ENCODE measurements at places on chromosomes 12 and 14. TPM values are rescaled to one million over a fixed set of nuclear protein-coding genes. Genes with fewer than 3 reads are reported as not detected.

- no peak for DNase-seq
Observed at GRCh38 chr12:108268397-108268796, 70.7 kb downstream of the CMKLR1 start.

DNA sequence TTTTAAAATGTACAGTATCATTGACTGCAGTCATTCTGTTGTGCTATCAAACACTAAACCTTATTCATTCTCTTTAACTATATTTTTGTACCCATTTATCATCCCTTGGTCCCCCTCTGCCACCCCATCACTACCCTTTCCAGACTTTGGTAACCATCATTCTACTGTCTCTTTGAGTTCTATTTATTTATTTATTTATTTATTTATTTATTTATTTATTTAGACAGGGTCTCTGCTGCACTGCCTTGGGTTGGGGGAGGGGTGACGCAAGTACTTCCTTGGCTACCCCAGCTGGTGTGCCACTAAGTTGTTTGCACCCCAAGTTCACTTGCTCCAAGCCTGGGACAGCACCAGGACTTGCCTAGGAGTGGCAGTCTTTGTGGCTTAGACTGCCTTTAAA lies 427.8 kb upstream of the NOVA1 start:
- DNase-seq: no peak

- no peak for DNase-seq
Observed at GRCh38 chr12:68293347-68293746, 38.8 kb downstream of the MDM1 start.

DNA sequence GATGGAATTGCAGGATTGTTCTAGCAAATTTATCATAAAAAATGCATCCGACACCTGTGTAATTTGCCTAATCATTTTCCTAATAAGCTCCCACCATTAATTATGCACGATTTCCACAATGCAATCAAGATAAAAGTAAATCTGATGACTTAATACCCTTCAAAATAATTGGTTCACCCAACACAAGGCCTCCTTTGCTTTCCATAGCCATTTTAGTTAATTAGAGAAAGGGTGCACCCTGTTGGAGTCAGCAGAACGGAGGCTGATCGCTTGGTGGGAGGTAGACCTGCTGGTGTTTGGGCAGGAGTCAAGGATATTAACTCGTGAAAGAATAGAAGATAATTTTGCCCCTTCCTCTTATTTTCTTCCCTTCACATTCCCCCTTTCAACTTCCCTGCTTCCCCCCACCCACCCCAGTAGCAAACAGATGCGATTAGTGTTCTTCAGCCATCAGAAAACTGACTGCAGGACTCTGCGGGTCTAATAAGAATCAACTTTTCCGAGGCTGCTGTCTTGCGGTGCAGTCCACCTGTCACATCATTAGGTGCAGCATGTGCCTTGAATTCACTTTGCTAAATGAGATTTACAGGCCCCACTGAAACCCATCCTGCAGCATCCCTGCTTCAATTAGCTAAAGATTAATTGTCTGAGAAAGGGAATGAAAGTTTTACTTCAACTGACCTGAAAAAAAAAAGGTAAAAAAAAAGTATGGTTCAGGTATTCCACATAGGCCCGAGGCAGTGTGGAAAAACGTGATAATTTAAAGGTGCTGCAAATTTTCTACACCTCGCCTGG lies 553.7 kb upstream of the LMO3 start:
- no peak for DNase-seq

The TEX52 gene
- total RNA-seq: not detected

DNA sequence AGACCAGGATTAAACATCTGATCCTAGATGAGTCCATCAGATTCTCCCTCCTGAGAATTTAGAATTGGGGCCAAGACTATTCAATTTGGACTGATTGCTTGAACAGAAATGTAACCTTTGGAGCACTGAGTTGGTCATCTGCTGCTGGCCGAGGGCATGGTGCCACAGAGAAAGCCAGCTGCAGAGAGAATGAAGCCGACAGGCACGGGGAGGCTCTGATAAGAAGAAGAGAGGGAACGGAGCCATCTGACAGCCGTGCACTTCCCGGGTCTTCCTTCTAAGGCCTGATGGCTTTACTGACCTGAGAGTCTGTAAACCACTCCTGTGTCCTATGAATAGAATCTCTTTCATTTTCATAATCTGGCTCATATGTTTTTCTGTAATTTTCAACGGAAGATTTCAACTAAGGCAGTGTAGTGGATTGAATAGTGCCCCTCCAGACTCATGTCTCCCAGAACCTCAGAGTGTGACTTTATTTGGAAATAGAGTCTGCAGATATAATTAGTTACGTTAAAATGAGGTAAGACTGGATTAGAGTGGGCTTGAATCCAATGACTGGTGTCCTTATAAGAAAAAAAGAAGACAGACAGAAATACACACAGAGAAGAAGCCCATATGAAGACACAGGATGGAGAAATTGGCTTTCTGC lies 39.1 kb upstream of the FRS2 start:
- no peak for DNase-seq

GRCh38 chr12:57735198-57735855 lies 3.2 kb downstream of the AGAP2 start:
- peak; percentile 96 for DNase-seq

GRCh38 chr14:38528582-38528981 lies 272.7 kb upstream of the CLEC14A start:
- no peak for DNase-seq

DNA sequence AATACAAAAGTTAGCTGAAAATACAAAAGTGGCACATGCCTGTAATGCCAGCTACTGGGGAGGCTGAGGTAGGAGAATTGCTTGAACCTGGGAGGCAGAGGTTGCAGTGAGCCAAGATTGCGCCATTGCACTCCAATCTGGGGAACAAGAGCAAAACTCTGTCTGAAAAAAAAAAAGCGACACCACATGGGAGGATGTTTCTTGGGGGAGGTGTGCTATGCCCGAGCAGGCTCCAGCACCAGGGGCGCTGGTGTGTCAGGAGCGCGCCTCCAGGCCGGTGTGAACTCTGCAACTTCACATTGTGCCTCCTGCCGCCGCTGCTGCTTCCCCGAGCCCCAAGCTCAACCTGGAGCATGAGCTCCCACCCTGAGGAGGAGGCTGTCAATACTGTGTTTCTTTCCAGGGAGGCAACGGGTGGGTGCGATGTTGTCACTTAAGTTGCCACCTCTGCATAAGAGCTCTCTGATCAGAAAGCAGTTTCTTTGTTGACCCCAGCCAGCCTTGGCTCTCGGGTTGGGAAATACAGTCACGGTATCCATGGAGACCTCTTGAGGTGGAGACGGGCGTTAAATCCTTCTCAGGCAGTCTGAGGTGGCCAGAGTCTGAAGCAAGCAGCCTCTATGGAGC lies 18.9 kb downstream of the DEGS2 start:
- DNase-seq: no peak

- DNase-seq: no peak
Observed at GRCh38 chr12:5220835-5221234, 177.2 kb downstream of the KCNA5 start.

DNA sequence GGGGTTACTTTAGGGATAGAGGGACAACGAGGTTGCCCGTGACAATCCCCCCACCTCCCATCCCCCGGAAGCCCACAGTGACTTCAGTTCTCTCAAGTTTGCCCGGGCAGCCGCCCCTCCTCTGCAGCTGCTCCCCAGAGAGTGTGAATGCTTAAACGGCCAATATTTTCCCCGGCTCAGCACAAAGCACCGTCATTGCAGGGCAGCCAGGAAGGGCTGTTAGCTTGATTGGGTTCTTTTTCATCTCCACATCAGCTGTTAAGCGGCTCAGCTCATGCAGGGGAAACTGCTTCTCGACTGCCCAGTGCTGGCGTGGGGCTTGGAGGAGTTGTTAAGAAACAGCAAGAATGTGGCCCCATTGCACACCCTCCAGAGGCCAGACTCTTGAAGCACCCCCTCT lies 120.5 kb upstream of the NCOR2 start:
- DNase-seq: peak; percentile 85

The GPR84 gene
- not detected for total RNA-seq

The SERPINA9 gene
- not detected for total RNA-seq

DNA sequence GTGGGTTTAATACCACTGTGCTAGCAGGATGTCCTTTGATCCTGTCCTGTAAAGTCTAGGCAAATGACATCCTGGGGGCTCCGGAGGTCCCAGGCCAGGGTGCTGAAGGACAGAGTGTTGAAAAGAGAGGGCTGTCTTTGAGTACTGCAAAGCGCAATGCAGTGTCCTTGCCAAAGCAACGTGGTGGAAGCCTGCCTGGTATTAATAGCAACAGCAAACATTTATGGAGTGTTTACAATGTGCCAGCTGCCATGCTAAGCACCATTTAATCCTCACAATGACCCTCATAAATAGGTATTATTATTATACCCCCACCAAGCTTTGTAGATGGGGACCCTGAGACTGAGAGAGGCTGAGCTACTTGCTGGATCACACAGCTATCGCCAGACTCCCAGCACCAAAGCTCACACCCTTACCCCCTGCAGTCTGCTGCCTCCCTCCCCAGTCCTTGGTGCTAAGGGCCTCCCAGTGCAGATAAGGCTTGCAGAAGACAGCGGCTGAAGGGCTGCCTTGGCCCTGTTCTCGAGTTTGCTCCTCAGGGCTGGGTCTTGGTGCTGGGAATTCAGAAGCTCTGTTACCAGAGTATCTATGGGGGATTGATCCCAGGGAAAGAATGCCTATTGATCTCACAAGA lies 427.7 kb downstream of the FUT8 start:
- DNase-seq: peak; percentile 53
